Astrocyte of the hippocampus (primary cell): ENCODE measurements at places on chromosomes 6 and 20.

DNA sequence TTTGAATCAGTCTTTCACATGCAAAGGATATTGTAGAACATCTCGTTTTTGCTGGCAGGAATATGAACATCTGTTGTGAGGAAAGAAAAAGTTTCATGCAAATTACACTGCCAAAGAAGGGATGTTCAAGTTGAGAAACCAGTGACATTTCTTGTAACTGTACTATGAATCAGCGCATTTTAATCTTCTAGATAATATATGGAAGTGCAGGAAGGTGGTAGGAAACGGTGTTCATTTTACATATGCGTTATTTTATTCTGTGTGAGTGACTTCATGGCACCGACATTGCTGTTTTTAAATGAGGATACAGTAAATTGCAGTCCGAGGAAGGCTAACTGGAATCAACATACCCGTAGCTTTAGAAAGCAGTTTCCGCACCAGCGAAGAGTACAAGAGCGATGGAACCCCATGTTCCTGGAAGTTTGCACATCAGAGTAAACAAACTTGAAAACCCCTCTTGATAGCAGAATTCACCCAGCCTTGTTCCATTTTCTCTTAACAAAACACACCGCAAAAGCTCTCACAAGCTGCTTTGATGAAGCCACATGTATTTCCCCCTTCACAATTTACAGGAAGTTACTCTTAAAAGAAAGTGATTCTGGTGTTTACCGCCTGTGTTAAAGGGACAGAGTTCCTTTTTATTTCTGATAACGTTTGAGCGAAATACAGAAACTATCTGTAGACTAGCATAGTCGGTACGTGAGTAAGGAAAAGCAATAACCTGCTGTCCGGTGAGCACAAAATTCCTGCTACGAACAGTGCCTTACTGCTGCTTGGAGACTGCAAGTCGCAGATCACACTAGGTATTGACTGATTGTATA, 11.5 kb downstream of the PRDM1 start:
- peak; percentile 54 for DNase-seq

GRCh38 chr6:70286905-70287304, 16.0 kb downstream of the COL9A1 start:
- no peak for DNase-seq

GRCh38 chr6:135475292-135475886, 22.2 kb downstream of the AHI1 start:
- DNase-seq, result no peak

- DNase-seq, result no peak
Observed at GRCh38 chr6:102995491-102995890, 1602.0 kb downstream of the GRIK2 start.

DNA sequence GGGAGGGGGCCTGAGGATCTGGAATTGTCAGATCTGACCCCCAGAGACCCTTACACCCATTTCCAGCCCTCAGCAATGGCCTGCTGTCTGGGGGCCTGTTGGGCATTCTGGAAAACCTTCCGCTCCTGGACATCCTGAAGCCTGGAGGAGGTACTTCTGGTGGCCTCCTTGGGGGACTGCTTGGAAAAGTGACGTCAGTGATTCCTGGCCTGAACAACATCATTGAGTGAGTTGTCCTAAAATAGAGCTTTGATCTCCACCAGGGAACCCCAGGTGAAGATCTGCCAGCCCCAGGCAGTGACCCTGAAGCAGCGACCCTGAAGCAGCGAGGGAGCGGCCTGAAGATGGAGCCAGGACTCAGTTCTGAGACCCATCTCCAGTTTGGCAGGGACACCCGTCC, 2.2 kb downstream of the BPIFA1 start:
- DNase-seq, result no peak
